ENCODE measurements at places on chromosomes 4 and X.

DNA sequence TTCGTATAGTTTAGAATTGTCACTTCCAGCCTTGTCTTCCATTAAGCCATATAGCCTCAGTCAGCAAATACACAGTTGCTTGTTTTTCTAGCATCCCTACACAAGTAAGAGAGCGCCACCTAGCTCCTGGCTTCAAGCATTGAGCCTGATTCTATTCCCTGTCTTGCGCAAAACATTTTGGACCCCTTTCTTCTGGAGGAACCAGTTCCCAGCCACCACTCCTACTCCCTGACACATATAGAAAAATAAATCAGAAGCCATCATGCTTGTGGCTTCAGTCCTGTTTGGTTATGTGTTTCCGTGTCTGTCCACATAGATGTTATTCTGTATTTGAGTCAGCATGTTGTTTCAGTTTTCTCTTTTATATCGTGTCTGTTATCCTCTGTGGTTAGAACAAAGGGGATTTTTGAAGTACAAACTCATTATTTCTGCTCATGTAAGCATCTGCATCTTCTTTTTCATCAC, 59.9 kb downstream of the GK start:
- peak; percentile 60 for DNase-seq

DNA sequence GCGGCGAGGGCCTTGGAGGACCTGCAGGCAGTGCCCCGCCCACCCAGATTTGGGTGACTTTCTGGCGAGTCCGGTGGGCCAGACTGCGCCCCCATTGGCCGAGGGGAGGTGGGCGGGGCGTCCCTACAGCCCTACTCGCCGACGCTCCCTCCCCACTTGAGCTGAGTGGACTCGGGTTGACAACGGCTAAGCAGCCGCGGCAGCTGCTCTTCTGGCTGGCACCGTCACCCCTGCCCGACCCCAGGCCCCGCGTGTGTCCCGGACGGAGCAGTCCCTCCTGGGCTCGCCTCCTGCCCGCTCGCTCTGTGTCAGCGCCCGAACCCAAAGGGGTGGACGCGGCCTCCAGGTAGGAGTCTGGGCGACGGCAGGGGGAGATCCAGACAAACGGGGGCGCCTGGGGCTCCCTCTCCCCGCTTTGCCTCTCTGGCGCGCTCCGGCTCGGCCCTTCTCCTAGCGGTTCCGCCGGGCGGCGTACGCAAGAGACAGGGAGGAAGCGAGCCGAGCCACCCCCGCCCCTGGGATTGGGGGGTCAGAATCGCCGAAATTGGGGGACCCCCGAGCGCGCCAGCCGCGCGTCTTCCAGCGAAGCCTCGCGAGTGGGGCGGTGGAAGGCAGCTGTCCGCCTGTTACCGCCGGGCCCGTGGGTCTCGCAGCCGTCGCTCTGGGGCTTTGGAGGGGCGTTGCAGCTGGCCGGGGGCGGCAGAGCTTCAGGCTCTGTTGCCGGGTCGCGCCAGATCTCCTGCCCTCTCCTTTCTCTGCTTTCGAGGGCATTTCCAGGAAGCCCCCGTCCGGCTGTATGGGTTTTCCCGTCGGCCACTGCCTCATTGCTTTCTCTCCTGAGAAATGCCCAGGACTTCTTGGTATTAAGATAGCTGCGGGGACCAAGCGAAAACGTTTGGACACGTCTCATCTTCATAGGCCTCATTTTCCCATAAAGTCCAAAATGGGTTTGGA, 46.3 kb downstream of the STARD8 start:
- peak; percentile 89 for DNase-seq

- DNase-seq: no peak
Observed at GRCh38 chr4:153472122-153473037, 6.2 kb downstream of the TMEM131L start.

- DNase-seq: no peak
Observed at GRCh38 chr4:42331914-42332368, 65.3 kb upstream of the SHISA3 start.

DNA sequence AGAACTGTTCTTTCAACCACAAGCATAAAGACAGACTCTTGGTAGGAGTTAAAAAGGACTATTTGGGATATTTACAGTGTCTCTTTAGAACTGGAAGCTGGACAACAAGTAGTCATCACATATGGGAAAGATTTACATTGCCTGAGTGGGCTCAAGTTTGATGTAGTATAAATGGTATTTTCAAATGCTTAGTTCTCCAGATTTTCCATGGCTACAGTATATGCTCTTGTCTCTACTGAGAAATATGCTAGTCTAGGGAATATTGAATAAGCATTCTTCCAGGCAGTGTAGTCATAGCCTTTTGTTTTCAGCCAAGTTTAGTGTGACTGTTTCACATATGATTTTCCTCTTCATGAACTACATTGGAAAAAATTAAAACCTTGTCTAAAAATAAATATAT, 315.6 kb downstream of the ARHGAP24 start:
- DNase-seq: no peak

- peak; percentile 19 for DNase-seq
Observed at GRCh38 chr4:70632028-70632427, 3.5 kb downstream of the ENAM start.

DNA sequence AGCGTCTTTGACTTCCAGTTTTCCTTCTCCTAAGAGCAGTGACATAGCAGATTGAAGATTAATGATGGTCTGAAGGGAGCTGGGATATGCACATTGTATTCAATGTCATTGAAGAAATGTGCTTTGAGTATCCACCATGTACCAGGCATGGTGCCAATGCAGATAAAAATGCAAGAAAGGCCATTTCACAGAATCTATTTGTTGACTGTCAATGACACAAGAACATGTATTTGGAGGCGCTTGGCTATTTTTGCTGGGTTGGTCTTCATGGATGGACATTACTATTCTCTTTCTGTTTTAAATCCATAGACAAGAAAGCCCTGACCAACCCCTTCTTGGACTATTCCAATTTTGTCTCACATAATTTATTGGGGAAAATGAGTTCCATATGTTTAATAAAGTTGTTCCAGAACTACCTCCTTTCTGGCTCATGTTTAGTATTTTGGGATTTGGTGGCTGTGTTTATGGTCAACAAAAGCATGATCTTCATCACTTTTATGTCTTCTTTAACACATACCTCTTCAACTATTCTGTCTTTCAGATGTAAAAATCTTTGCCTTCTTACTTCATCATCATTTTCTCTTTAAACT, 174.5 kb downstream of the CPE start:
- DNase-seq: no peak

DNA sequence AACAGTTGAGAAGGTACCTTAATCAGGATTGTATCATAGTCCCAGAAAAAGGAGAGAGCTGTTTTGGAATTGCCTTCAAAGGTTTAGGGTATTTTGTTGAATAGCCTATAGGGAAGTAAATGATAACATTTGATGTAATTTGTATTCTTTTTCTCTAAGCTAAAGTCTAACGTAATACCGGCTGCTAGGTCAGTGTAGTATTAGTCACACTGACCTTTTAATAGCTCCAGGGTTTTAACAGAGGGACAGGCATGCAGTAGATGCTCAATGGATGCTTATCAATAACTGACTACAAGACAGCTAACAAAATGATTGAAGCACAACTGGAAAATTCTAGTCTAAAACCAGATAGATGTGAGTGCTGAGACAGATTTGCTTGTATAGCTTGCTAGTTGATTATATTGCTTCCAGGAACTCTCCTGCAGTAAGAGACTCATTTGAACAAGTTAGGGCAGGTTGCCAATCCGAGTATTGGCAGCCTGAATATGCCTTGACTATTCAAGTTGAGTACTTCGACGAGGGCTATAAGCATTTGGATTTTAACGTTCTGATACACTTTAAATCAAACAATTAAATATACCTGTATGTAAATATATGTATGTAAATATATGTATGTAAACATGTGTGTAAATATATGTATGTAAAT, 16.5 kb upstream of the PNPLA4 start:
- DNase-seq: no peak

DNA sequence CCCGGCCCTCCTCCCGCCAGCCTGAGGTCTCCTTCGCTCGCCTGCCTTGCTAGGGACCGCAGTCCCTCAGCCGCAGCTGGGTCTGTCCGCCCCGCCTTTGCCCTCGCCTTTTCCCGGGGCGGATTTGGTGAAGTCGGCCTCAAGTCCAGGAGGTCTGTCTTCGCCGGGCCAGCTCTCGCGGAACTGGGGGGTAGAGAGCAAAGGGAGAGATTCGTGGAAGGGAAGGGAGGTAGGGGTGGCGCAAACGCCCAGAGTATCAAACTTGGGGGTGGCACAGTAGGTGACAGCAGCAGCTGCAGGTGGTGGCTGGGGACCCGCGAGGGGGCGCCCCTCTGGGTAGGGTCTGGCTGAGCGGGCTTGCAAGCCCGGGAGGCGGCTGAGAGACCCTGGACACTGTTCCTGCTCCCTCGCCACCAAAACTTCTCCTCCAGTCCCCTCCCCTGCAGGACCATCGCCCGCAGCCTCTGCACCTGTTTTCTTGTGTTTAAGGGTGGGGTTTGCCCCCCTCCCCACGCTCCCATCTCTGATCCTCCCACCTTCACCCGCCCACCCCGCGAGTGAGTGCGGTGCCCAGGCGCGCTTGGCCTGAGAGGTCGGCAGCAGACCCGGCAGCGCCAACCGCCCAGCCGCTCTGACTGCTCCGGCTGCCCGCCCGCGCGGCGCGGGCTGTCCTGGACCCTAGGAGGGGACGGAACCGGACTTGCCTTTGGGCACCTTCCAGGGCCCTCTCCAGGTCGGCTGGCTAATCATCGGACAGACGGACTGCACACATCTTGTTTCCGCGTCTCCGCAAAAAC, at the start of gene NPY2R:
TSS of gene NPY2R (plus strand) at position 379 of the 797 bp plus-strand sequence. CDS start 5,304 bp downstream, outside the sequence.
- DNase-seq: peak; percentile 57

- DNase-seq: no peak
Observed at GRCh38 chr4:110059556-110060191, 138.7 kb downstream of the ELOVL6 start.

- DNase-seq: no peak
Observed at GRCh38 chr4:102858828-102859464, 9.8 kb upstream of the CISD2 start.

GRCh38 chr4:81687471-81687870, 215.8 kb upstream of the RASGEF1B start:
- no peak for DNase-seq

DNA sequence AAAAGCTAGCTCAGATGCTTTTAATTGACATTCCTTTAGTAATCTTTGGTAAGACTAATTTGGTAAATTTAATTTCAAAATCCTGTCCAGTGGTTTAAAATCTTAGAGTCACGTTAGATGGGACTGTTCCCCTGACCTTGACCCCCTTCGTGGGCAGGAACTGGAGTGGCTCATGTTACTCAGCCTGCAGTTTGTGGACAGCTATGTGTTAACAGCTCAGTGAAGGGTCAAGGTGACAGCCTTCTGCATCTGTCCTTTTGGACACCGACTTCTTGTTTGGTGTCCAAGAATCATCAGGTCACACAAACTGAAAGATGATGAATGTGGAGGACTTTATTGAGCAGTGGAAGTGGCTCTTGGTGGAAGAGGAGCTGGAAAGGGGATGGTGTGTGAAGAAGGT, 2.9 kb downstream of the ARSF start:
- no peak for DNase-seq

DNA sequence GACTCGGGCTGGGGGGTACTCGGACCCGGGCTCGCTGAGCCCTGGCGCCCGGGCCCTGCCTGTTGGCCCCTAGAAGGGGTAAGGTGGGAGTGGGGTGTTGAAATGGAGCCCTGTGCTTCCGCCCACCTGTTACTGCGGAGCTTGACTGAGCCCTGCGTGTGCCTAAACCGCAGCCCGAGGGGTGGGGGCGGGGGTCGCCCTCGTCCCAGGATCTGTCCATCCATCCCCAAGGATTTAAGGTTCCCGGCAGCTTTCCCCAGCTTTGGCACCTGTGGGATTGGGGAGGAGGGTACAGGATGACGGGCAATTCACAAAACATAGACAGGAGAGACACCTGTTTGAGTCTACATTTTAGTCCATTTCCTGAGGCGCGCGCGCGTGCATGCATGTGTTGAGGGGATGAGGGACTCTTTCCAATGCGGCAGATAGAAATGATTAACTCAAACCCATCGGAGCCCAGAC, 779 bp downstream of the GABRQ start:
- DNase-seq: no peak

GRCh38 chr4:181760560-181760959, 482.6 kb upstream of the TENM3 start:
- DNase-seq: no peak

- DNase-seq: no peak
Observed at GRCh38 chrX:111646515-111646914, 34.5 kb upstream of the ALG13 start.

GRCh38 chrX:138485767-138486166, 225.8 kb downstream of the FGF13 start:
- DNase-seq: peak; percentile 43

DNA sequence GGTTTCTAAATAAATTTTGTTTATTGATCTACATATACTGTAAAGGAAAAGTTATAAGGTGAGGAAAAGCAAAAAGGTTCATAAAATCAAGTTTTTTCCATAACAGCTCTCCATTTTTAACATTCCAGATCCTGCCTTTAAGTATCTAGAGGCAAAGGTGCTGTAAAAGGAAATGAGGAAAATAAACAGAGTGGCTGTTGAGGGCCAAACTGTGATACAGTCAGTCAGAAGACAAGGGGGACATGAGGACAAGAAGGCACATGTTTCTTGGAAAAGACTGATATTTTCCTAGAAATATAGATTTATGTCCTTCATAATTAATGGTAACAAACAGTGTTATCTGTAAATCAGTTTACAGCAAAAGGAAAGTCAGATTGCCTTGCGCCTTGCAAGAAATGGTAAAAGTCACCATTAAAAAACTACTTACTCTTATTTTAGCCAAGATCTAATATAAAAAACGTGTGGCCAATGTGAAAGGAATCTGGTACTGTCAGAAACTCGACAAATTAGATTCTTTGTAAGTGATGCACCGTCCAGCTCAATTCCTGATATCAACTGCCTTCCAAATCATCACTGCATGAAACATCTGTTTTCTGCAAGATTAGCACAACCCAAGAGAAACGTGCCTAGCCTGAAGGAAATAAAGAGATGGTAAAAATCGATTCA, 34.0 kb upstream of the VEGFD start:
- DNase-seq: no peak

DNA sequence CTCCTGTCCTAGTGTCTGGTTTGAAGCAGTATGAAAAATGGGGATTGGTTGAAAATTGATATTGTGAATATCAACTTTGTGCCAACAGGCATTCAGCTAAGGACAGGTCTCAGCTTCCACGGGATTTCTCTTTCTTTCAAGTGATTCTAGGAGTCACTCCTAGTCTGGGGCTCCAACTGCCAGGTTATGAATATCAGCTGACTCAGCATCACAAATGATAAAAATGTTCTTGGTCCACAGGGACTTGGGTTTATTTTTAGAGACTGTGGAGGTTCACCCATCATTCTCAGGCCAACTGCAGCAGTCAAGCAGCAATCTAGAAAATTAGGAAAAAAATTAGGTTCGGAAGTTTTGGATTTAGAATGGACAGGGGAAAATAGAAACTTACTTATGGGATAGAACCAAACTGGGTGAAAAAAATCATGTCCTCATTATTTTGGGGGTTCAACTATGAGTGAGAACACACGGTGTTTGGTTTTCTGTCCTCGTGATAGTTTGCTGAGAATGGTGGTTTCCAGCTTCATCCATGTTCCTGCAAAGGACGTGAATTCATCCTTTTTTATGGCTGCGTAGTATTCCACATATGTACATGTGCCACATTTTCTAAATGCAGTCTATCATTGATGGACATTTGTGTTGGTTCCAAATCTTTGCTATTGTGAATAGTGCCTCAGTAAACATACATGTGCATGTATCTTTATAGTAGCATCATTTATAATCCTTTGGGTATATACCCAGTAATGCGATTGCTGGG, 29.0 kb upstream of the TCP11X1 start:
- DNase-seq: no peak

GRCh38 chr4:15525080-15525479, 55.4 kb downstream of the CC2D2A start:
- DNase-seq: peak; percentile 51
